ENCODE measurements at places on chromosomes 11 and 22.

DNA sequence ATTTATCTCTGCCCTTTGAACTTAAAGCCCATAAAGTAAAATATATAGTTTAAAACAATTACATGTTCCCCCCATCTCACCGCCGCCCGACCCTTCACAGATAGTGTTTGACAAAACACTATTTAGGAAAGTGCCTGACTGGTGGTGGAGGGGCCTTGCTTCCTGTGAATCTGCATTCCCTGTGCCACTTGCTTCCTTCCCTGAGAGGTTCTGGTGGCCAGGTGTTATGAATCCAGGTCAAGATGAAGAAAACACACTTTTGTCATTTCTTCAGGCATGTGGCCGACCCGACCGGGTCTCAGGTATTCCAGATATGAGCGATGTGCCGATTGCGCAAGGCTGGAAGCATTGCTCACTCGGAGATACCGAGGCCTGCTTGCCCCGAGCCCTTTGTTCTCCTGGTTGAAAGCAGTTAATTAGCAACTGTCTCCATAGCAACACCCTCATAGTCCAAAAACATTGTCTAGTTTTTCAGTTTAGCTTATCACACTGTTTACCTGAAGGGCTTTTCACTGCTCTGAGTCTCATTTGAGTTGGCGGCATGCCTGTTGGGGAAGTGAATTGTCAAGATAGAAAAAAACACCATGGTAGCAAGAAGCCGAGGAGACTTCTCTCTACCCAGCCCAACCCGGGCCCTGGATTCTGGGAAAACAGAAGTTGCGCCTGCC lies 128.3 kb downstream of the TEAD1 start:
- DNase-seq: peak; percentile 37

GRCh38 chr11:116283300-116283699 lies 489.5 kb downstream of the BUD13 start:
- DNase-seq: no peak

DNA sequence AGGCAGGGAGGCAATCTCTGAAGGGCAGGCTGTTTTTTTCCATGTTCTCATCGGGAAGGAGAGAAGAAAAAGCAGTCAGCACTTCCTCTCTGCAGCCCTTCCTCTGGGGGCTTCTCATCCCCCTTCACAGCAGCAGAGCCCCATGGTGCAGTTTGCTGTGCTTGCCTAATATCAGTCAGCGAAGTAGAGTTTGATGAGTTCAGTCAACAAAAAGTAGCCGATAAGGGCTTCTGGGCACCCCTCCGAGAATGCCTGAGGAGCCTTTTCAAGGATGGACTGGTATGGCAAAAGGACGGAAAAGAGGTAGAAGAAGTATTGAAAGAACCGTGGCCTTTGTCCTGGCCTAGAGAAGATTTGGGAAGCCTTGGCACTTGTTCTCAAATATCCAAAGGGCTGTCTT lies 55.6 kb downstream of the NAV2 start:
- no peak for DNase-seq

DNA sequence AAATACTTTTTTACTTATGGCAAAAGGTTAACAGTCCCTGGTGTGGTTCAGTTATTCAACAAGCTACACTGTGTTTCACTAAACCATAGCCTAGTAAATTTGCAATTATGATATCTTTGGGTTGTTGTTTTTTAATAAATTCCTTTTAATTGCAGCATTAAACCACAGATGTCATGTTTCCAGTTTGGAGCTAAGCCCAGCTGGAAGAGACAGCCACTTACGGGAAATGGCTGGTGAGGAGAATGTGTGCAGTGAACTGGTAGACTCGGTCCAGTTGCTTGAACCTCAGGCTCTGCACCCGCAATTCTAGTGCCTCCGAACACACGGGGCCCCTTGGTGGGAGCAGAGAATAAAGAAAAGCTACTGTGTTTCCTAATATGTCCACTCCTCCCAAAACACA lies 70.8 kb downstream of the WNT11 start:
- DNase-seq: no peak

DNA sequence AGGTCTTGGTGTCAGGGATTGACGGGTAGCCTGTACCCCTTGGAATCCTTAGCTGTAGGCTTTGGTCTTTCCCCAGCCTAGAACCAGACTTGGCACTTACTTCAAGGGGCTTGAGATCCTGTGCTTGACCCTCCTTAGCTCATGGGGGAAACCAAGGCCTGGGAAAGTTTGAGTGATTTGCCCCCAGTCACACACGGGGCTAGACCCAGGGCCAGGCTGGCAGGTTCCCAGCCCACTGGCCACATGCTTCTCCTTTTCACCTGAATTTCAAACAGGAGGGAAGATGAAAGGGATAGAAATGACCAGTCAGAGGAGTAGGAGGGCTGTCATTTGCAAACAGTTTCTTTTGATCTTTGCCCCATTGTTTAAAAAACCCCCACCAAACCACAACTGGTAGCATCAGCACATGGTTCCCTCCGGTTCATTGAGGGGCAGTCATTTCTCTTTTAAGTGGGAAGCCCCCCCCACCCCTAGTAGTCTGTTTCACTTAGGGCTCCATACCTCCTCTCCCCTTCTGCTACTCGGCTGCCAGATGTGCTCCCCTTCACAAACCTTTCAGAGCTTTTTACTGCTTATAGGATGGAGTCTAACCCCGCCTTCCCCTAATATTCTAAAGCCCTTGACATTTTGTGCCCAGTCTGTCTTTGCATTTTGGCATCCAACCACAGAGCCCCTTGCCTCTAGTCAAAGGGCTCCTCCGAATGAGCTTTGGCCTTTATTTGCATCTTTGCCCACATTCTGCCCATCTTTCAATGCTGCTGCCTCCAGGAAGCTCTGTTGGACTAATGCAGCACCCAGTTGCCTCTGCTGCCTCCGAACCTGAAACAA lies 37.6 kb downstream of the ZNRF3 start:
- no peak for DNase-seq

DNA sequence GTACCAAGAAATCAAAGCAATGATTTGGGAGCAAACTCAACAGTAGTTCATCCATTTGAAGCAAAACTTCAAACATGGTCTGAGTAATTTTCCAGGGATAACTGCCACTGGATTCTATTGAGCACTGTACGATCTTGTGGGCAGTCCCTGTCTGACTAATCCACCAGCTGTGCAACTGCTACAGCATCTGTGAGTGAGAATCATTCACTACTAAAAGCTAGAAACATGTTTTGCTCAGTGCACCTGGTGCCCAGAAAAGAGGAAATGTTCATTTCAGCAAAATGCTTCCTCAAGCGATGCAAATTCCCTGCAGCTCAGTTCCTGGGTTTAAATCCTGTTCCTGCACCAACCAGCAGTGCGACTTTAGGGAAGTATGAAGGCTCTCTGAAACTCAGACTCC lies 1077.9 kb downstream of the DLG2 start:
- DNase-seq: no peak

DNA sequence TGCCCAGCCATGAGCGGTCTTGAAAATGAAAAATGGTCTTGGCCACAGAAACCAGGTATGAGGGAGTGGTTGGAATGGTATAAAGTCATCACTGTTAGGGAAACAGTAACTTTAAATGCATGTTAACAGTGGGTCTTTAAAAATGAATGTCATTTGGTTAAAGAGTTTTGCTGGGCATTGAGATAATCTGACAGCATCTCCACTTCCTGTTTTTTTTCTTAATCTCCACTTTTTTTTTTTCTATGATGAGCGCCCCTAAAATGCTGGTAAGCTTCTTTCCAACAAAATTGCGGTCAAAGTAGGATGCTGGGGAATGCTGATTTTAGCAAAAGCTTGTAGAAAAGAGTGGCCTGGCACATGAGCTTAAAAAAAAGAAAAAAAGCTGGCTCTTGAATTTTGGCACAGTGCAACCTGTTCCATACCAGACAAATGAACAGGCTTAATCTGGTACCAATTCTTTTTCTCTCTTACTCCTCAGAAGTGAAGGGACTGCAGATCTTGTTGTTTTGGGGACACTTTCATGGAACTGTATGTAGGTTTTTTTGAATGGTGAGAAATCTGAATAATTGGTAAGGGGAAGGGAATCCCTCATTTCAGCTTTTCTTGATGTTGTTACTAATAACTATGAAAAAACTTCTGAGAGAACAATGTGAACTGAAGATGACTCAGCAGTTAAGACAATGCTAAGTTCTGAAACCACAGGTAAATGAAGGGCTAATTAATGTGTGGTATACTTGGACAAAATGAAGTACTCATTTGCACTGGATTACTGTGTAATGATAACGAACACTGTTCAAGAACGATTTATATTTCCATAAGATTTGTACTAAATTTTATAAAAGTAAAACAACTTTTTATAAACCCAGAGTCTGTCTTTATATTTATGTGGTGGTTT lies 3.1 kb upstream of the ARHGEF12 start:
- DNase-seq: no peak

- DNase-seq: peak; percentile 62
These were observed 21.3 kb upstream of the NELL1 start for GRCh38 chr11:20647976-20648565.

DNA sequence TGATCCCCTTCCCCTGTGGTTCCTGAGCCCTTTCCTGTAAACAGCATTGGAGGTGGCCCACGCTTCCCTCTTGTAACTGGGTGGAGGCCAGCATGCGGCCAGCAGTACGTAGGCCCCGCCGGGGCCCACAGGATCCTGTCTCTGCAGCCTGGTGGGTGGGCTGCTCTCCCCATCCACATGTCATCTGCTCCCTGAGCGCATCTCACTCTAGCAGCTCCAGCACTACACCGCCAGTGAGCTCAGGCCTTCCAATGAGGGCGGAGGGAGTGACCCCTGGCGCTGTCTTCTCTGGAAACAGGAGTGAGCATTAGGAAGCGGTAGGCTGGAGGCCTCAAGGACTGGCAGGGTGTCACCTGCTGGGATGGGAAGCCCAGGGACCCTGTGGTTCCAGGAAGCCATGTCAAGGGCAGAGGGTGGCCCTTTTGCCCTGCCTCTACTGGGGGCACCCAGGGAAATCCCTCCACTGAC lies 363.9 kb downstream of the TBC1D22A start:
- DNase-seq: no peak

GRCh38 chr11:35947437-35947836 lies 3.6 kb downstream of the LDLRAD3 start:
- no peak for DNase-seq

- DNase-seq: no peak
These were observed 5.5 kb downstream of the SF3A1 start for GRCh38 chr22:30351226-30351625.

GRCh38 chr11:96126917-96127595 lies 203.1 kb upstream of the MTMR2 start:
- DNase-seq: no peak

DNA sequence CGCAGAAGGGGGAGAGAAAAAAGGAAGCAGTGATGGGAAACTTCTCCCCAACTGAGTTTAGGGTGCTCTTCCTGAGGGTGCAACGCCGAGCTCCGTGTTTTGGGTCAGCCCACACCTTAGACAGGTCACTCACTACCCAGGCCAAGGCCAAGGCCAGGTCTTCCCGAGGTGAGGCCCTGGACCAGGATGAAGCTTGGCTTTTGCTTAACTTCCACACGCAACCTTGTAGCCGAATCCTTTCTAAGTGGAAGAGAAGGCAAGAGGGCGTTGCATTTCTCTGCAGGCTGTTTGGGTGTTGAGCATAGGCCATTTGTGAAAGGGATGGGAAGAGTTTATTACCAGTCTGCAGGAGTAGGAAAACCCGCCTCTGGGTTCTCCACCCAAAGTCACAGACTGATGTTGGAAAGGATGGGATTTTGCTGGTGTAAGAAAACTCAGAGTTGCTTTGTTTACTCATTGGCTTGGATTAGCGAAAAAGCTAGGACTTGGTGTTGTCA lies 1.5 kb downstream of the KREMEN1 start:
- DNase-seq: no peak

- DNase-seq: no peak
These were observed 50.3 kb downstream of the CELSR1 start for GRCh38 chr22:46486996-46487717.

DNA sequence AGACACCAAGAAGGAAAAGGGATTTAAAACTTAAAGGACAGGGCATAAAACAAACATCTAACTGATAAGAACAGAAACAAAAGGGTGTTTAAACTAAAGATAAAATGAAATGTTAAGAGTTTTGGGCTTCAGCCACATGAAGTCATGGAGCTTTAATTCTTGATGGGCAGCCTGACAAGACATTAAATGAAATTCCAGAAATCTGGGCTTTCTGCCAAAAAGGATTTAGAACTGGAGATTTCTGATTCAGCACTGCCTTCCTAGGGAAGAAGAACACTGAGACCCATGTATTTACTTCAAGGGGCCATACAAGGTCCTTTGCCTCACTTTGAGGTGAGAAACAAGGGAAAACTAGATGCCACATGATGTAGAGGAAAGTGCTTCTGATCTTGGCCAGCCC lies 355.9 kb upstream of the RAG2 start:
- no peak for DNase-seq

Data from activated CD4-positive, alpha-beta T cell treated with anti-CD3 and anti-CD28 coated beads, Interleukin-2, Interleukin-6, amounts not matched to agents 100 ng/mL and 50 ng/mL, durations not matched to agents 16 hours and 8 hours (primary cell).